ENCODE measurements at places on chromosomes 4 and X.

DNA sequence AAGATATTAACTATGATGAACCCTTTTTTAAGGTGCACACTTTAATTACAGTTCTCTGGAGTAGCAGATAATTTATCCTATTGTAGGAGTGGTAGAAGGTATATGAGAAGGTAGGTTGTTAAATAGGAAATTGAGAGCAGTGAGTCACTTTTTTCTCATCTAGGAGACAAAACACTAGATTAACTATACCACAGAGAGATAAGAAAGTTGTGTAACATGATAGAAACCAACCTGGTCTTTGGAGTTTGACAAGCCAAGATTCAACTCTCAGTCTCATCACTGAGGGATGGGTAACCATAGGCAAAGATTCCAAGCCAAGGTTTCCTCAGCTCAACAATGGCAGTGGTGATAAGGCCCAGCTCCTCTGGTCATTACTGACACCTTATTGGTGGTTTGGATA lies 104.0 kb downstream of the MAD2L1 start:
- no peak for DNase-seq

- no peak for DNase-seq
Observed at GRCh38 chr4:148651991-148652390, 209.8 kb upstream of the NR3C2 start.

- DNase-seq = no peak
Observed at GRCh38 chr4:154088741-154089140, 299.9 kb upstream of the SFRP2 start.

DNA sequence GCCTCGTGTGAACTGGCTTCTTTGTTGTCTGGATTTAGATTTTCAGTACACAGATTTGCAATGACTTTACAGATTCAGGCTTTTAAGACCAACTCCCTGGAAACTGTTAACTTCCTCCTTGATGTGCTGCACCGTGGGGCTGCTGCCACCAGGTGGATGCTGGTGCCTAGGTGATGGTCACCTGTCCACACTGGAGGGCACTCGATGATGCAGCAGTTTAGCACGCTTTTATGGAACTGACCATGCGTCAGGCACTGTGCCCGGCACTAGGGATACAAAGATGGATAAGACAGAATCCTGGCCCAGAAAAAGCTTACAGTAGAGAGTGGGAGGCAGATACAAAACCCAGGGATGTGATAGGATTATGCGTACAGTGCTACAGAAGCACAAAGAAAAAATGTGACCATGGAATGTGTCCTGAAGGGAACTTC lies 180.7 kb downstream of the CEP135 start:
- DNase-seq = no peak

GRCh38 chrX:44392767-44393166 lies 49.3 kb upstream of the EFHC2 start:
- DNase-seq = no peak

GRCh38 chrX:67346667-67347066 lies 197.2 kb upstream of the AR start:
- no peak for DNase-seq

- DNase-seq = no peak
Observed at GRCh38 chr4:141210168-141210567, 10.5 kb upstream of the ZNF330 start.

DNA sequence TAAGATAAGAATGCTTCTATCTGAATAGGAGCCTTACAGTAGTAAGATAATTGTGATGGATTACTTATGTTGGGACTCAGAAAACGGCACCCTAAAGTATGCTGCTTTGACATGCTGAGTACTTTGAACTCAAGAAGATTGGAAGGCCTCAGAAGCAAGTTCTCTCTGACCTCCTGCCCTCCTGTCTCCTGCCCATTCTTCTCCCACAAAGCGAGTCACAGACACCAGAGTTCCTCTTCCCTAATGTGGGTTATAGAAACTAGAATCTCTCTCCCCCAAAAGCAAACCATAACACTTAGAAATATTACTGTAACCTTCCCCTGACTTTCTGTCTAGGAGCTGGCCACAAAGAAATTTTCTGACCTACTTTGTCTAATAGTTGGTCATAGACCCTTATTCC lies 76.5 kb downstream of the DDIT4L start:
- DNase-seq = no peak

GRCh38 chrX:147735364-147735763 lies 176.4 kb upstream of the FMR1 start:
- no peak for DNase-seq

- no peak for DNase-seq
Observed at GRCh38 chr4:100790836-100791615, 273.2 kb upstream of the EMCN start.

GRCh38 chrX:25004485-25005032 lies 11.2 kb downstream of the ARX start:
- no peak for DNase-seq

- DNase-seq = no peak
Observed at GRCh38 chrX:136452614-136453013, 35.1 kb upstream of the BRS3 start.

- DNase-seq = no peak
Observed at GRCh38 chr4:156255230-156256007, 301.8 kb upstream of the CTSO start.

DNA sequence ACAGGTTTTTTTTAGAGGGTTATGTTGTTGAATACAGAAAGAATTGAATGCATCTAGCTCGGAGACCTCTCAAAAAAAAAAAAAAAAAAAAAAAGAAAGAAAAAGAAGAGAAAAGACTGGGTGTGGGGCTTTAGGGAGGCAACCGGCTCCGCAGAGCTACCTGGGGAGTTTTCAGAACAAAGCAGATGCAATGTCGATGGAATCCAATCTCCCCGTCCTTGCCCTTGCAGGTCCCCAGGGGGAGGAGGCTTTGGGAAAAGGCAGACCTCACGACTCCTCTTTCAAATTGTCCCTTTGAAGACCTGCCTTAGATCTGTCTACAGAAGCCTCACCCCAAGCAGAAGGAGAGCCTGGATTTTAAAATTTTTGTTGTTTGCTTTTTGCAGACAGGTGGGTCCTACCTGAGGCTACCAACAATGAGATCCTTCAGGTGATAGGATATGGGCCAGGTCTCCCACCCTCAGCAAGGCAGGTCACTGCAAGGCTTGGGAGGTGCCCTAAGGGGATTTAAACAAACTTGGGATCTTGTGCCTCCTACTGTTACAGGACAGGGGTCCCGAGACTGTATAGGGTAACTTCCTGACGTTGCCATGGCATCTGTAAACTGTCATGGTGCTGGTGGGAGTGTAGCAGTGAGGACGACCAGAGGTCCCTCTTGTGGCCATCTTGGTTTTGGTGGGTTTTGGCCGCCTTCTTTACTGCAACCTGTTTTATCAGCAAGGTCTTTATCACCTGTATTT lies 75.2 kb upstream of the PRKX start:
- DNase-seq = no peak

- no peak for DNase-seq
Observed at GRCh38 chr4:87067124-87067885, 132.5 kb downstream of the AFF1 start.

DNA sequence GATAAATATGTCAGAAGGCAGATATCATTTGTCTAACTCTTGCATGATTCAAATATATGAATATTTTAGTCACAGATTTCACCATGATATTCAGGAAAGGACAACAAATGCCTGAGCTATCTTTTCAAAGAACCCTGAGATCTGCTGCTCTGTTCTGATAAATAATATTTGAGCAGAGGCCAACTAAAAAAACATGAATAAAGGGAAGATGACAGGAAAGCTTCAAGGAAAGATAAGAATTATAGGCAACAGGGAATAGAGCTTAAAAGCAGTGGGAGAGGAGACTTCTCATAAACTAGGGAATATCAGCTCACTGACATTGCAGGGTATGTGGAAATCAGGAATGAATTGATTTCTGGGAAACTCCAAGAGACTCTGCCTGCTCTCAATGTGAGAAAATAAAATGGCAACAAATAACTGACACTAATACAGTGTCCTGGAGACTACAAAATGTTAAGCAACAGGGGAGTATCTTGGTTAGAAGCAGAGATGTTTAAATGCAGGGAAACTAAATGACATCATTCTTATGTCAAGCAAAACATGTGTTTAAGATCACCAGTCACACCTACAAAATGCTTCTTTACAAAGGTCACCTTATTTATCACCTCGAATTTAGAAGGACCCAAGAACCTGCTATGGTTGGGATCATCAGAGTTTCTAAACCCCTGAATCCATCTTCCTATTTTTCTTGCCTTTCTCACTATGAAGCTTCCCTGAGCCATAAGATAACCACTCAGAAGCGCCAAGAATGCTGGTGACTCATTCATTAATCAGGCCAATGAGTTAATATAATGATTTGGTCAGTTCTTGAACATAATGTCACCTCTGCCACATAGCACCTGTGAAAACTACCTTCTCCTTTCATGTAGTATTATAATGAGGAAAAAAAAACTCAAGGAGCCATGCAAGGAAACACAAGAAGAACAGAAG lies 78.1 kb downstream of the NDST3 start:
- no peak for DNase-seq

- DNase-seq = no peak
Observed at GRCh38 chr4:90996813-90997212, 869.6 kb downstream of the CCSER1 start.

DNA sequence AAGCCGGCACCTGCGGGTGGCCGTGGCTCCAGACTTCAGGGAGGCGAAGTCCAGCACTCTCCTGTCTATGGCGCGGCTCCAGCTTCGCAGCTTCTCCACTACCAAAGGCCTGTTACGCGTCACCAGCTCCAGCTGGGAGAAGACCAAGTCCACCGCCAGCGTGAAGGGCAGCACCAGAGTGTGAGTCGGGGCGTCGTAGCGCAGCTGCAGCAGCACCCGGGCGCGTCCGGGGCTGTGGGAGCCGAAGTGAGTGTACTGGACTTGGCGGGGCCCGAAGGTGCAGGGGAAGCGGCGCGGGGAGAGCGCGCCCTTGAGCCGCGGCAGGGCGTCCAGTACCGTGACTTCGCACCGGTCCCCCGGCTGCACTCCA lies 444 bp downstream of the FREM3 start:
- DNase-seq = no peak

DNA sequence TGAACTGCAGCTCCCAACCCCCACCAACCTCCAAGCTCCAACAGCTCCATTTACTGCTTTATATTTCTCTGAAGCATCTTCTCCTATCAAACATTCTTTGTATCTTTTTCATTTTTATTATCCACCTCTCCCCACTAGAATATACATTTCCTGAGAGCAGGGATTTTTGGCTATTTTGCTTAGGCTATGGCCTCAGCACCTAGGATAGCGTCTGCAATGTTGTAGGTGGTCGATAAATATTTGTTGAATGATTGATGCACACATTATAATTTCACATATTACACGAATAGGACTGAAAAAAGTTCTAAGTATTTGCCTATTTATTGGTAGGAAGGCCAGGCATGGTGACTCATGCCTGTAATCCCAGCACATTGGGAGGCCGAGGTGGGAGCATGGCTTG lies 658.7 kb upstream of the DIPK2B start:
- DNase-seq = no peak

GRCh38 chr4:7708981-7709380 lies 230.7 kb downstream of the AFAP1 start:
- no peak for DNase-seq

GRCh38 chr4:177118596-177118995 lies 191.1 kb upstream of the NEIL3 start:
- no peak for DNase-seq

DNA sequence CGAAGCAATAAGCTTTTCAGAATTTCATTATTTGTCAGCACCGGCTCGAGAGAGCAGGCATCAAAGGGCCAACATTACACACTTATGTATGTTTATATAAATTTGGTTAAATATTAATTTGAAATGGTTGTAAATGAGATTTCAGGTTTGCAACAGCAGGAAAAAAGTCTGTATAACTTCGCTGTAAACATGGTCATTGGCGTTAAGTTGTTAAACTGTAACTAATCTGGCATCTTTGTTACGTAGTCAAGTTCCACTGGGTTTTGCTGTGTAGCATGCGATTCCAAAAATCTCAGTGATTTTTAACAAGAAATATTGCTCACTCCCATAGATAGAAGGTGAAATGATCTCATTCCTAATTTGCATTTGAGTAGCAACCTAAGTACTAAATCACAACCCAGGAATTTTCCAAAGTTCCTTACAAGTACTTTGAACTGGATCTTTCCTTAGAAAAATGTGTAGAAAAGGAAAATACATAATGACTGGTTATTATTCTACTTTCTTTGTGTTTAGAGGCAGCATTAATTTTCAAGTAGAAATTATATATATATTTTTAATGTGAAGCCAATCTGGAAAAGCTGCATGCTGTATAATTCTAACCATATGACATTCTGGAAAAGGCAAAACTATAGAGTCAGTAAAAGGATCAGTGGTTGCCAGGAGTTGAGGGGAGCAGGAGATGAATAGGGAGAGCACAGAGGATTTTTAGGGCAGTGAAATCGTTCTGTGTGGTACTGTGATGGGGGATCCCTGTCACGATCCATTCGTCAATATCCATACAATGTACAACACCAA lies 222.1 kb downstream of the CBR4 start:
- no peak for DNase-seq

- no peak for DNase-seq
Observed at GRCh38 chrX:51487960-51488267, 8.5 kb downstream of the NUDT11 start.

- no peak for DNase-seq
Observed at GRCh38 chr4:148926276-148927260, 484.4 kb upstream of the NR3C2 start.

GRCh38 chrX:151985955-151986354 lies 11.5 kb upstream of the GABRE start:
- DNase-seq = no peak

DNA sequence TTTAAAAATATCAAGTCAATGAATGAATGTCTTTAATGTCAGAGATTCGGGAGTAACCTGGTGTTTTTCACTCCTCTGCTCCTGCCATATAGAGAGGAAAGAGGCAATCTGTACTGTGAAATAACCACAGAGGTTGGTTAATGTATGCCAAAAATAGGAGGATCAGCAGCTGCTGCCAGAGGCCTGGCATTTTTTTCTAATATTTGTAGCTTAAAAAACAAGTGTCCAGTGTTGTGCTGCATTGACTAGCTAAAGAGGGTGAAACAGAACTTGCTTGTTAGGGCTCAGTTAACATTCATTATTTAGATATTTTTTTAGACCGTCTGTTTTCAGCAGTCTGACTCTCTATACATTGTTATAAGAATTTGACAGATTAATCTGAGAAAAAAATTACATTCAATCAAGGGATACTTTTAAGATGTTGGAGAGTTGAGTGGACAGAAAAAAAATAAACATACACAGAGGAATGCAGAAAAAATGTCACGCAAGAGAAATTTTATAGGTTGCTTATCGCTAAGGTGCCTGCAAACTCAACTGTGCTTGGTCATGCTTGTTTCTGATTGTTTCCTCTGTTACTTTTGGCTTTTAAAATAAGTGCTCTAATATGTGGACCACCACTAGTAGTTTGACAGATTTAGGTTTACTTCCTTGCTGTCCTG lies 392.3 kb upstream of the GALNT7 start:
- DNase-seq = no peak

DNA sequence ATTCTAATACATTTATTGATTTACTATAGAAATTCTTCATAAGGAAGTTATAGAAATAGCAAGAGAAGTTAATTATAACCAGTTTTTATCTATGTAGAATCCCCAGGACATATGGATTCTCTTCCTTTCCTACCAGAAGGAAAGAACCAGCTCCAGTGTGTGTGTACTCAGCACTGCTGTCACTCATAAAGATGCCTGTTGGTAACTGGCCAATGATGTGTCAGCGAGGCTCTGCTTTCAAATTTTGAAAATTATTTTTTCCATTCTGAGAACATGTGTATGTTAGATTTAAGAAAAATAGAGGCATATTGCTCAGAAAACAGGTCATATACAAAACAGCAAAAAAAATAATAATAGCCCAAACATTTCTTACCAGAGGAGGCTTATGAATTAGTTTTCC lies 814.8 kb upstream of the IGFBP7 start:
- DNase-seq = no peak

- DNase-seq = no peak
Observed at GRCh38 chr4:172125443-172125842, 312.2 kb downstream of the GALNTL6 start.

Data from stimulated activated CD8-positive, alpha-beta memory T cell treated with anti-CD3 and anti-CD28 coated beads, Interleukin-15, amount 100 ng/mL, for 48 hours (primary cell).